ENCODE measurements at places on chromosomes 6 and 20. TPM values are rescaled to one million over a fixed set of nuclear protein-coding genes. Genes with fewer than 3 reads are reported as not detected.

The RAB5IF gene
- 126 TPM for polyA plus RNA-seq

The TMEM74B gene
- 0.80 TPM for polyA plus RNA-seq

The HLA-A gene
- polyA plus RNA-seq, result 2,521 TPM

The SAMD3 gene
- polyA plus RNA-seq, result 7.1 TPM

The FAM83B gene
- polyA plus RNA-seq, result not detected

The SLC22A16 gene
- polyA plus RNA-seq, result not detected

The HLA-DQA1 gene
- 377 TPM for polyA plus RNA-seq

The PRRT1 gene
- polyA plus RNA-seq, result not detected

The EFCAB8 gene
- polyA plus RNA-seq, result not detected

The CHRNA4 gene
- not detected for polyA plus RNA-seq

The HNF4A gene
- not detected for polyA plus RNA-seq

The MLN gene
- not detected for polyA plus RNA-seq

The ZBTB46 gene
- polyA plus RNA-seq, result 0.04 TPM

All from IgD-negative memory B cell (primary cell).